ENCODE measurements at places on chromosomes 16 and 17. TPM values are rescaled to one million over a fixed set of nuclear protein-coding genes. Genes with fewer than 3 reads are reported as not detected.

- no peaks in the 10 kb centered on the region for H3K4me1 ChIP-seq
- H3K4me3 ChIP-seq, result no peak overlapping the region
- no peaks in the 10 kb centered on the region for H3K36me3 ChIP-seq
Measured at GRCh38 chr16:57824888-57825287, 22.6 kb upstream of the KIFC3 start.

RPGRIP1L gene
- total RNA-seq, result 4.4 TPM

OR1F1 gene
- total RNA-seq, result not detected

DNA sequence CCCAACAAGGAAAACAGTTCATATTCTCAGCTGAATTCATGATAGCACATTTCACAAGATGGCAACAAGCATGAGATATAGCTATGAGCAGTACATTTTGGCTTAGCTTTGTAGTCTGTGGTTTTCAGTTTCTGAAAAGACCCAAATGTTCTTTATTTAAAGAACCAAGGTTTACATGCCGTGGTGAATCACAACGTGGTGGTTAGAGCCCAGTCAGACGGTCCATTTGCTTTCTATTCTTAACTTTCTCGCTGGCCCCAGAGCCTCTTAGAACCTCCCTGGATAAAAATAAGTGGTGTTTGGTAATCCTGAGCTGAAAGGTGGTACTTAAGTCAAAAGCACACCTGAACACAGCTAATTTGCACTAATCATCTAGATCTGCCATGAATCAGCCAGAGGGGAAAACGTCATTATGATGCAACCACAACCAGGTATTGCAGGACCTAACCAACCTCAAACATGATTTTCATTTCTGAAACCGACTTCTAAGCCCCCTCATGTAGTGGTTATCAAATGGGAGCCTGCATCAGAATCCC is 18.6 kb upstream of the HAPSTR1 start:
- H3K4me3 ChIP-seq, result no peak overlapping the region
- H3K27ac ChIP-seq, result no peak overlapping the region
- no peaks in the 10 kb centered on the region for H3K27me3 ChIP-seq
- H3K4me1 ChIP-seq, result peaks cover 8% of the 10 kb centered on the region
- no peak for DNase-seq
- no peaks in the 10 kb centered on the region for H3K36me3 ChIP-seq

DNA sequence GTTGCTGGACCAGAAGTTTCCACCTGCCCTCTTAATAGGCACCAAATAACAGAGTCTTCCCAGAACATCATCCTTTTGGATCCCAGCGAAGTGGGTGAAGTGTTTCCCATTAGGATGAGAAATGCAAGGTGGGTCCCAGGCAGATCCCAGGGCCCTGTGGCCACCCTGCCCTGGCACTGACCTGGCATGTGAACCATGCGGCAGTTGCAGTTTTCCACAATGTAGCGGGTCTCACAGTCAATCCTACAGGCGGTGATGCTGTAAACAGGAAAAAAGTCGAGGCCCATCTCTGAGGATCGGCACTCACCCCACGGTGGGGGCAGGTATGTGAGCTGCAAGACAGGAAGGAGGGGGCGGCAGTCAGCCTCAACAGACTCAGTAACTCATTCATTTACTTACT is 36.4 kb downstream of the SPACA3 start:
- H3K27me3 ChIP-seq, result no peaks in the 10 kb centered on the region
- H3K4me1 ChIP-seq, result no peaks in the 10 kb centered on the region
- H3K27ac ChIP-seq, result no peak overlapping the region
- H3K36me3 ChIP-seq, result no peaks in the 10 kb centered on the region

GRCh38 chr17:72259922-72260321 is 139.1 kb downstream of the SOX9 start:
- H3K36me3 ChIP-seq, result no peaks in the 10 kb centered on the region
- no peaks in the 10 kb centered on the region for H3K4me1 ChIP-seq
- H3K27ac ChIP-seq, result no peak overlapping the region

- no peaks in the 10 kb centered on the region for H3K4me1 ChIP-seq
- H3K27me3 ChIP-seq, result no peaks in the 10 kb centered on the region
- H3K36me3 ChIP-seq, result no peaks in the 10 kb centered on the region
Measured at GRCh38 chr17:27996202-27997043, 46.1 kb upstream of the NLK start.

NTN1 gene
- total RNA-seq, result 4.7 TPM

GRCh38 chr16:75552951-75553350 is 3.1 kb downstream of the TMEM231 start:
- H3K27ac ChIP-seq, result no peak overlapping the region
- no peak overlapping the region for H3K4me3 ChIP-seq
- no peaks in the 10 kb centered on the region for H3K27me3 ChIP-seq
- no peak for DNase-seq
- peaks cover 9% of the 10 kb centered on the region for H3K4me1 ChIP-seq
- H3K36me3 ChIP-seq, result no peaks in the 10 kb centered on the region

Data from vagina (tissue), 2 donors.